ENCODE measurements at places on chromosomes 11 and 22.

- peak; percentile 30 for DNase-seq
Observed at GRCh38 chr11:109769858-109770257, 323.3 kb upstream of the ZC3H12C start.

DNA sequence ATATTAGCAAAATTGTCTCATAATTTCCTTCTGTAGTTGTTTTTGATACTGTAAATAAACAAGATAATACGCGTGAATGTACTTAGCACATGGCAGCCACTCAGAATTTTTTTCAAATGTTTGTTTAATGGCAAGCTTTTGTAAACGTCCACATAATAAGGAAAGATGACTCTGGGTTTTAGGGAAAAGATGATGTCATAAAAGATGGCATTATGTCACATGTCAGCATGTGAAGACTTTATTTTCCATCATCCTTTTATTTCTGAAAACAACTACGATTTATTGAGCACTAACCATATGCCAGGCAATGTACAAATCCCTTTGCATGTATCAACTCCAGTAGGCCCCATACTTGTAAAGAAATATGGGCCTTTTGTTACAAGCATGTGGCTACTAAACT is 139.9 kb downstream of the C11orf91 start:
- DNase-seq: no peak

GRCh38 chr11:80856066-80856465 is 1415.2 kb upstream of the TENM4 start:
- DNase-seq: no peak

- DNase-seq: no peak
Observed at GRCh38 chr22:35586771-35587170, 30.4 kb downstream of the MB start.

- no peak for DNase-seq
Observed at GRCh38 chr11:61833471-61833870, 5.4 kb downstream of the FADS2 start.

DNA sequence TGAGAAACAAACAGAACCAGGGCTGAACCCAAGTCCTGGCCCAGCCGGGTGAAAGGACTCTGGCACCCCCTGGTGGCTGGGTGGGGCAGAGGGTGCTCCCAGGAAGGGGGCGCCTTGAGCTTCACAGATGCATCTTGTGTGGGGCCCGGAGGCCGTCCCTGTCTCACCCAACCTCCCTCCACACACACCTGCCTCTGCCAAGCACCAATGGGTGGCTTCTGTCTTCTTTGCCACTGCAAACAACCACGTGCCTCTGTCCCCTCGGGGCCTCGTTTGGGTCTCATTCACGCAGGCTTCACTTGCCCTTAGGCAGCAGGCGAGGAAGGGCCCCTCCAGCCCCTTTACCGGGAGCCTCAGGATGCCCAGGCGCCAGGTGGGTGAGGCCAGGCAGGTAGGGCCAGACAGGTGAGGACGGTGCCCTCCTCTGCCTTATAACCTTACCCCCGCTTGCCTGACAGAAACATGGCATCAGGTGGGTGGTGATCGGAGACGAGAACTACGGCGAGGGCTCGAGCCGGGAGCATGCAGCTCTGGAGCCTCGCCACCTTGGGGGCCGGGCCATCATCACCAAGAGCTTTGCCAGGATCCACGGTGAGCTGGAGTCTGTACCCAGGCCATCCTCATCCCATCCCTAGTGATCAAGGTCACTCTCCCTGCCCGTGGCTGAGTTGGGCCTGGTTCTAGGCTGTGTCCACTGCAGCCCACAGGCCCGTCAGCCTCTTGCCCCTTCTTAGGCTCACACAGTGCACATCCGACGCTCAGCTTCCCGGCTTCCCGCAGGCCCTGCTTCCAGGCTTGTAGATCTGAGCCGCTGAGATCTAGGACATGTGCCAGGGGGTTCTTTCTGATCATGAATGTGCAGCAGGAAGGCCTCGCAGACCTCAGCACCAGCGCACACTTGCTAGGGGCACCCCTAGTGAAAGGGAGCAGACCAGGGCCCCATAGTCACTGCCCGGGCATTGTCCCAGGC is 17.2 kb downstream of the POLR3H start:
- peak; percentile 9 for DNase-seq

Measured in NCI-H1417 (cell line).